ENCODE measurements at places on chromosomes 1 and 21. TPM values are rescaled to one million over a fixed set of nuclear protein-coding genes. Genes with fewer than 3 reads are reported as not detected.

Gene MASP2
- 0.21 TPM for total RNA-seq

Gene IL10
- total RNA-seq, result not detected

- DNase-seq, result no peak
Measured at GRCh38 chr1:94056996-94057395, 64.0 kb downstream of the ABCA4 start.

- DNase-seq, result no peak
Measured at GRCh38 chr1:1091344-1092148, 17.4 kb upstream of the RNF223 start.

Gene C1orf94
- not detected for total RNA-seq

- no peak for DNase-seq
Measured at GRCh38 chr21:32426592-32427051, 14.1 kb downstream of the EVA1C start.

Gene RUNX3
- 144 TPM for total RNA-seq

Gene ITLN1
- not detected for total RNA-seq

DNA sequence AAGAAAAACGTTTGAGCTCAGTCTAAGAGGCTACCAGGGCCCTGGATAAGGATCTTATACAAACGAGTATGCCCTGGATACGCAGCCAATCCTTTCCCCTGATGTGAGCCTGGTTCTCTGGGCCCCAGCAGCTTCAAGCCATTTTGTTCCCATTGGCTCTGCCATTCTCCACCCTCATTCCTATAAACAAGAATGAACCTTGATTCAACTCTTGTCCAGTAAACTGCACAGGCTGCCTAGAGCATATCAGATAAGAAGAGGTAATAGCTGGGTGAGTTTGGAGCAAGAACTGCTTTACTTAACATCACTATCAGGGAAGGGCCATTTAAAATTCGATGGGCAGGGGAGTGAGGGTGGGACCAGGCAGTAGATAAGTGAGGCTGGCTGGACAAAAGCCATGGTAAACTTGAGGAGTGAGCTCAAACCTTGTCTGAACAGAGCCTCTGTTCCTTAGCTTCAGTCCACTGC is 11.3 kb downstream of the BTG2 start:
- no peak for DNase-seq

Gene UBASH3A
- 74.0 TPM for total RNA-seq

All from activated CD8-positive, alpha-beta T cell treated with anti-CD3 and anti-CD28 coated beads, Interleukin-2, amount 10 ng/mL, durations not matched to agents 7 days and 5 days (primary cell).